ENCODE measurements at places on chromosomes 6 and 20.

DNA sequence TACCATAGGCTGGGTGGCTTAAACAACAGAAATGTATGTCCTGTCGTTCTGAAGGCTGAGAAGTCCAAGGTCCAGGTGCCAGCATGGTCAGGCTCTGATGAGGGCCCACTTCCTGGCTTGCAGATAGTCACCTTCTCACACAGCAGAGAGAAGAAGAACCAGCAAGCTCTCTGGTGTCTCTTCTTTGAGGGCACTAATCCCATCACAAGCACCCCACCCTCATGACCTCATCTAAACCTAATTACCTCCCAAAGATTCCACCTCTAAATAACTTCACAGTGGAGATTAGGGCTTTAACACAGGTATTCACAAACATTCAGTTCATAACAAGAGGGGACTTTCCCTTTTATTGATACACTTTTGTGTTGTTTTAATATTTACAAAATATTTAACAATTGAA is 61.1 kb downstream of the RIN2 start:
- no peak for DNase-seq

DNA sequence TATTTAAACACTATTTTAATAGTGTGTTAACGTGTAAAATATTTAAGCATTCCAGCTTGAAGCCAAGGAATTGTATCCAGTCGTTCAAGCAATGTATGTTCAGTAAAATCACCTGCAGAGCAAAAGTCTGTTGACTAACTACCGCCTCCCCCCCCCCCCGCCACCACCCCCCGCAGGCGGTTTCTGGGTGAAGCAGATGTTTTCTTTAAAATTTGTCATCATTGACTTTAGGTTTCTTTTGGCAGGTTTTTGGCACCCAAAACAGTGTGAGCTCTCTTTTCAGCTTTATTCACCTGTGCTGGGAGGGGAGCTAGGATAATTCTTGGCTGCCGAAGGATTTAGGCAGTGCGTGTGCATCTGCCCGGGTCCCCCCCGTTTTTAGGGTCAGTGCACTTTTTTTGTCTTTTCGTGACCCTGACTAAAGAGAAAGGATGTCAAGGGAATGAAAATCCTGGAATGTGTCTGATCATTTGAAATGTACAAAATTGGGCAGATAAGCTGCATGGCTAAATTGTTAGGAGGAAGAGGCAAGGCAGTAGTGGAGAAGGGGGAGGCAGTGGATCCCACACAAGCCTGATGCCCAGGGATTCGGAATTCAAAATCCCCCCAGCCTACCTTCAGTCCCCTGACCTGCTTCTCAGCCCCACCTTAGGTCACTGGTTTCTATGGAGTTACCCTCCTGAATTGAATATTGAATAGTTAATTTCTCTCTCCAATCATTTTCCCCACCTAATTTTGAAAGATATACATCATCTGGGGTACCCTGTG is 1.1 kb downstream of the EDN1 start:
- DNase-seq = no peak

GRCh38 chr6:129744201-129744879 is 34.4 kb upstream of the ARHGAP18 start:
- peak; percentile 85 for DNase-seq

- DNase-seq = no peak
Observed at GRCh38 chr6:168699631-168700295, 258.8 kb downstream of the SMOC2 start.

DNA sequence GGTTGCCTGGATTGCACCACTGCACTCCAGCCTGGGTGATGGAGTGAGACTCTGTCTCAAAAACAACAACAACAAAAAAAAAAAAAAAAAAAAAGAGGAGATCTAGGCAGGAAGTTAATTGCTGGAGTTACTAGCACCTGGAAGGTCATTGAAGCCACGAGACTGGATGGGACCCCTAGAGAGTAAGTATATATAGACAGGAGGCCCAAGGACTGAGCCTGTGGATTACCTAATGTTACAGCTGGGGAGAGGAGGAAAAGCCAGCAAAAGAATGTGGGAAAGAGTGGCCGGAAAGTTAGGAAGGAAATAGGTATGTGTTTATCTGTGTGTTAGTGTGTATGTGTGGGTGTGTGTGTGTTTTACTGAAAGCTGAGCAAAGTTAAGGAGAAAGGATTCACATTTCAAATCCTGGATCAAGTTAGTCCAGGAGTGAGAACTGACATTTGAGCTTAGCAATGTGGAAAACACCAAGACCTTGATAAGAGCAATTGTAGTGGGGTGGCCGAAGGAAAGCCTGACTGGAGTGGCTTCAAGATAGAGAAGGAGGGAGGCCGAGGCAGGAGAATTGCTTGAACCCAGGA is 38.4 kb downstream of the ANKRD6 start:
- no peak for DNase-seq

DNA sequence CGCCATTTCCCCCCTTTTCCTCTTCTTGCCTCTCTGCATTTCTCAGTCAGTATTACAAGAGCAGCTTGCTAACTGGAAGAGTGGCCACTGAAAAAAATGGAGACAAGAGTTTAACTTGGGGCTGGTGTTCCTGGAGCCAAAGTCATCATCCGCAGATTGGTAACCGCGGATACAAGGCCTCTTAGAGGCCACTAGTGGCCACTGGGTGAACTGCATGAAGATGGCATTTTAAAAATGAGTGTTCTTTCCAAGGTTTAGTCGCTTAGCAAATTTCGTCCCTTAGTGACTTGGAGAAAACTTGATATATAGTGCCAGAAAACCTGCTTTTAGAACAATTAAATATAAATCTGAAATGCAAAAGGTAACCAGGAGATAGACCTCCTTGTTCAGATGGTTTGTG is 4.8 kb downstream of the F13A1 start:
- peak; percentile 8 for DNase-seq

GRCh38 chr20:56483970-56484369 is 15.5 kb downstream of the RTF2 start:
- DNase-seq = no peak

DNA sequence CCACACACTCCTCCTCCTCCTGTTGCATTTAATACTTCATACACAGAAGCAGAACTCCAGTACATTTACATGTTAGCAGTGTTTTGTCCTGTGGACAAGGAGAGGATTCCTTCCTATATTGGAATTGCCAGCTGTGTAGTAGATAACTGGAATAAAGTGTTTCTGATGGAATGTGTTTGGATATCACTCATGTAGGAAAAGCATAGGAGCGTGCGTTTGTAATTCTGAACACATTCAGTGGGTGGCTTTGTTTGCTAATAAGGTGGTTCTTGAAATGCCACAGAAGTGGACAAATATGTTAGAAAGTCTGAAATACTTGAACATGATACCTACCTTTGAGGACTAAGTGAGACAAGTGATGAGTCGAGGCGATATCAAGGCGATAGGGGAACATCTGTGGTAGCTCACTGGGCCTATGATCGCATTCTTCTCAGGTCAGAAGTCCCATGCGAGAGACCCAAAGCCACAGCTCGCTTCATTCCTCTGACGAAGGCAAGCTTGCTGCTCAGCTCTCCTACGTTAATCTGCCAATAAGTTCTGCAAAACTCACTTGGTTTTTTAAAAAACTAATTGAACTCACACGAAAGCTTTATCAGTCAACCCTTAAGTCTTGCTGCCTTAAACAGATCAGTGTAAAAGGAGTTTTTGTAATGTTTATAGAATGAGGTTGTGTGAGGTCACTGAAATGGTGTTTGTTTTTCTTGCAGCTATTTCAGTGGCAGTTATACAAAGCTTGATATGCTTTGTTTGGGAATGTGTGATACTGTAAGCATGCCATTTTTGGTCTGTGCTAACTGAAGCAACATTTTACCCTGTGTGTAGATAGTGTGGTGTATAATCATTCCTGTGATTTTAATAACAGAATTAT is 159.9 kb downstream of the SOX4 start:
- DNase-seq = peak; percentile 37

GRCh38 chr20:18813483-18813882 is at the start of gene SCP2D1:
SCP2D1 (plus strand) TSS chr20:18813783; CDS start chr20:18813816, 33 bp downstream.
- DNase-seq = no peak

GRCh38 chr6:149963462-149964307 is at the start of gene ULBP1:
ULBP1 (plus strand) TSS chr6:149963943; CDS start chr6:149964050, 107 bp downstream.
- DNase-seq = peak; percentile 20

- DNase-seq = no peak
Observed at GRCh38 chr6:158715330-158716311, 65.8 kb downstream of the SYTL3 start.

GRCh38 chr6:158782432-158783166 is 36.6 kb downstream of the EZR start:
- DNase-seq = no peak

GRCh38 chr20:59232618-59233017 is 67.8 kb upstream of the EDN3 start:
- no peak for DNase-seq

DNA sequence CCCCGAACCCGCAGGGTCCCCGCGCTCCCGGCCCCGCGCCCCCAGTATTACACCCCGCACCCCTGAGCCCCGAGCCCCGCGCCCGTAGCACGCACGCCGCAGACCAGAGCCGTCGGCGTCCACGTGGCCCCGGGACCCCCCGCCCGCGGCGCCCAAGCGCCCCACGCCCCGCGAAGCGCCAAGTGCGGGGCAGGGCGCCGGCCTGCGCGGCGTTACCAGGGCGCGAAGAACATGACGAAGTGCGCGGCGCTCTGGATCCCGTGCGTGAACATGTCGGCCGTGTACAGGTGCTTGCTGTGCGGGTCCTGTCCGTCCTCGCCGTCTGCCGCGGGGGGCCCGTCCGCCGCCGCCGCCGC is 312 bp downstream of the TXNDC5 start:
- DNase-seq = no peak

- no peak for DNase-seq
Observed at GRCh38 chr6:105075210-105075609, 104.6 kb downstream of the POPDC3 start.

DNA sequence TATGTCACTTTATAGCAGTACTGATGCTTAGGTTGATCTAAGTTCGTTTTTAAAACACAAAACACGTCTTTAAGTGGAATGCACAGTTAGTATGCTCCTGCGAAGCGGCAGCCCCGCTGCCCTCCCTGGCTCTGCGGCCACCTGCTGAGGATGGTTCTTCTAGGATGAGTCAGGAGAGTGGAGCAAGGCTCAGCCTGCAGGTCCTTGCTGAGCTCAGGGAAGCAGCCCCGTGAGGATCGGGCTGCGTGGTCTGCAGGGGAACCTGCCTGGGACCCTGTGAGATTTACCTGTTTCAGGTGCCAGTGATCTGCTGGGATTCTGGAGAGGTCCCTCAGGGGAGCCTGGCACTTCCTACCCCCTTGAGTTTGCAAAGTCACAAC is 57.5 kb downstream of the SYNJ2 start:
- DNase-seq = peak; percentile 71

GRCh38 chr6:122530440-122531046 is 58.9 kb upstream of the SERINC1 start:
- DNase-seq = peak; percentile 69

DNA sequence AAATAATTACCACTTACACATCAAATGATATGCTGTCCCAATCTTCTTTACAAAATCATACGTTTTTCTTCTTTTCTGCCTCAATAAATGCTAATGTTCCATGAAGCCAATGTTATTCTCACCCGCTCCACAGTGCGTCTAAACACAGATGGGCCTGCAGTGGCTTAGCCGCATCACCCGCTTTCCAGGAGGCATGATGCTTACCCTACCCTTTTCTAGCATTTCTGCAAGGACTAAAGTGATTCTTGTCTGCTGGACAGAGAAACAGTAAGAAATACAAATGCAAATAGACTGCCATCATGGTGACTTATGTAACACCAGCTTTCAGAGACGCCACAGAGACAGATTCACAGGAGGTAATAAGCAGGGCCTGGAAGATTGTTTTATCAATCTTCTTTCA is 104.4 kb downstream of the RNASET2 start:
- no peak for DNase-seq

GRCh38 chr6:12024216-12024615 is 12.1 kb downstream of the HIVEP1 start:
- no peak for DNase-seq

DNA sequence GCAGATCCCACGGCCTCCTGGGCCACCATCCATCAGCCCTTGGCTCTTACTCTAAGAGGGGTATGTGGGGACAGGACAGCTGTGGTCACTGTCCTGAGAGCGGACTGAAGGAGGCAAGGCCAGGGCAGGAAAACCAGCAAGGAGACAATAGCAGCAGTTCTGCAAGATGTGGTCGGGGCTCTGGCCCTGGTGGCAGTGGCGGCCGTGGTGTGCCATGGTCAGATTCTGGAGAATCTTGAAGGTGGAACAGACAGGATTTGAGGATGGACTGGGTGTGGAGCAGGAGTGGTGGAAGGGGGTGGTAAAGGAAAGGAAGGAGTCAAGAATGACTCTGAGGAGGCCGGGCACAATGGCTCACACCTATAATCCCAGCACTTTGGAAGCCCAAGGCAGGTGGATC is 5.9 kb upstream of the MAP1LC3A start:
- DNase-seq = no peak

DNA sequence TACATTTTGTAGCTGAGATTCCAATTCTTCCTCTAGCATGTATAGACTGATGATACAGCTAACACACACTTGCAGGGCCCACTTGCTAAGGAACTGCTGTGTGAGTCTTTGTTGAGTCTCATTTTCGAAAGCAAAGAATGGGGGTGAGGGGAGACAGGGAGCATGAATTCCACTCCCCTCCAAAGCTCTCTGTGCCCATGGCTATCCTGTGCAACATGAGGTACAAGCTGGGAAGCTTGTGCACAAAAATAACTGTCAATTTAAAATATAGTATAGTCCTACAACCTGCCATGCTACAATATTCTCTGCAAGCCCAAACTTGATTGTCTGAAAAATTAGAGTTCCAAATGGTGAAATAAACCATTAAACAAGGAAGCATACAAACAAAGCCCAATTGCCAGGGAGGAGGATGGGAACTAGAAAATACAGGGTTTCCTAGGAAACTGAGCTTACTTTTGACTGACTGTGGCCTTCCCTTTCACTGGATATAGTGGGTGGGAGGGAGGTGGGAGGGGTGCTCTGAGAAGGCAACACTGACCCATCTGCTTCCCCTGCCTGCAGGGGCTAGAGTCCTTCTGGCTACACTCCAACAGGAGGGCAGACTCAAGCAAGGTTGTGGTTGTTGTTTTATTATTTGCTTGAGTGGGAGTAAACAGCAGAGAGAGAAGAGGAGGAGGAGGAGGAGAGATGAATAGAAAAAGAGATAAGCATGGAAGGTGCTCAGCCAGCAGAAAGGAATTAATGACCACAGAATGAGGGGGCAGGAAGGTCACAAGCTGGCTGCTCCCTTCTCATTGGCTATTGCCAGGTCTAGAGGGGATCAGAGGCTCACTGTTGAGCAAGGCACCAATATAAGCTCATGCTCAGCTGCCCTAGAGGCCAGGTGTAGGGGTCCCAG is 84.6 kb downstream of the FYN start:
- no peak for DNase-seq

- DNase-seq = peak; percentile 18
Observed at GRCh38 chr6:117317261-117317660, 51.9 kb downstream of the VGLL2 start.

GRCh38 chr6:166026586-166027126 is 141.0 kb downstream of the TBXT start:
- DNase-seq = no peak

- DNase-seq = no peak
Observed at GRCh38 chr6:145588981-145589380, 146.3 kb downstream of the EPM2A start.

Data from A172 (cell line).